ENCODE measurements at places on chromosomes 7 and 10. TPM values are rescaled to one million over a fixed set of nuclear protein-coding genes. Genes with fewer than 3 reads are reported as not detected.
A peak's percentile ranks its signal among the peaks of the same experiment; 100 is the strongest.

GPC2 gene
- not detected for total RNA-seq

DNA sequence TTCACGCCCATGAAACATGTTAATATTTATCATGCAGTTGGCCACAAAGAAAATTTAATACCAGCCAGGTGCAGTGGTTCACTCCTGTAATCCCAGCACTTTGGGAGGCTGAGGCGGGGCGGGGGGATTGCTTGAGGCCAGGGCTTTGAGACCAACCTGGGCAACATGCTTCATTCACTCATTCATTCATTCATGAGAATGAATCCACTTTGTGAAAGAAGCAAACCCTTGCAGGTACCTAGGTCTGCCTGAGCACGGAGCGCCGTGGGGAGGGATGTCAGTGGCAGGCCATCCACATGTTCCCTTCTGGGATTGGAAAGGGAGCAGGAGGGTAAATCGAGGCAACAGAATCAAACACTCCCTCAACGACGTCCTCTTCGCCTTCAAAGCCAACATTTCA is 4.7 kb downstream of the ANXA11 start:
- H3K4me1 ChIP-seq, result peaks cover 89% of the 10 kb centered on the region
- peak overlapping the region; percentile 49 for H3K4me3 ChIP-seq
- H3K27me3 ChIP-seq, result no peaks in the 10 kb centered on the region

- DNase-seq, result no peak
- no peak overlapping the region for H3K4me3 ChIP-seq
- H3K27ac ChIP-seq, result no peak overlapping the region
- H3K4me1 ChIP-seq, result peaks cover 55% of the 10 kb centered on the region
Measured at GRCh38 chr7:7573701-7574100, 7.0 kb downstream of the MIOS start.

GPR26 gene
- not detected for total RNA-seq

DDX21 gene
- total RNA-seq, result 58.8 TPM

DNA sequence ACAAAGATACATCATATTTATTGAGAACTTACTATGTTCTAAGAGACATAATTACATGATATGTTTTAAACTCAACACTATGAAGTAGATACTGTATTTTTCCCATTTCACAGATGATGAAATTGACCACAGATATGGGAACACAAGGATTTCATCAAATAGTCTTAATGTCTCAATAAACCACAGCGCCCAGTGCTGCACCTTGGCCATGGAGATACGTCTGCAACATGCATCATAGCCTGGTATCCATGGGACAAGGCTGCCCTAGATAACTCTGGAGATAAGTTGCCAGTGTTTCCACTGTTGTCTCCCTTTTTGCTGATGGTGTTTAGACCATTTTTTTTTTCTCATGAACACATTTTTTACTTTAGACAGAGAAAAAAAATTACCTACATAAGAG is 97.5 kb downstream of the GNAT3 start:
- no peak for DNase-seq
- no peaks in the 10 kb centered on the region for H3K4me1 ChIP-seq
- H3K27me3 ChIP-seq, result no peaks in the 10 kb centered on the region
- no peak overlapping the region for H3K27ac ChIP-seq

GRCh38 chr7:653829-654764 is 72.4 kb upstream of the DNAAF5 start:
- no peak for DNase-seq
- no peaks in the 10 kb centered on the region for H3K27me3 ChIP-seq
- no peaks in the 10 kb centered on the region for H3K36me3 ChIP-seq
- H3K4me3 ChIP-seq, result no peak overlapping the region
- H3K27ac ChIP-seq, result no peak overlapping the region
- H3K4me1 ChIP-seq, result no peaks in the 10 kb centered on the region

DNA sequence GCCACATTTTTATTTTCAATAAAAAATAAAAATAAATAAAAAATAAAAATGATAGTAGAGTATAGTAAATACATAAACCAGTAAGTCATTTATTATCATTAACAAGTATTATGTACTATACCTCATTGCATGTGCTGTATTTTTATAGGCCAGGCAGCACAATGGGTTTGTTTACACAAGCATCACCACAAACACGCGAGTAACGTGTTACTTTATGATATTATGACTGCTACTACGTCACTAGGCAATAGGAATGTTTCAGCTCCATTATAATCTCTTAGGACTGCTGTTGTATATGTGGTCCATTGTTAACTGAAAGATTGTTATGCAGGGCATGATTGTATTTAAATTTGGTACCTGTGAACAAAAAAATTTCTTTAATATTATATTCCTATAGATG is 20.8 kb upstream of the SDHAF3 start:
- DNase-seq, result no peak
- no peak overlapping the region for H3K27ac ChIP-seq
- no peaks in the 10 kb centered on the region for H3K36me3 ChIP-seq
- no peaks in the 10 kb centered on the region for H3K27me3 ChIP-seq

GRCh38 chr10:116707981-116708380 is 34.4 kb downstream of the HSPA12A start:
- no peaks in the 10 kb centered on the region for H3K4me1 ChIP-seq
- DNase-seq, result no peak
- no peaks in the 10 kb centered on the region for H3K27me3 ChIP-seq
- no peaks in the 10 kb centered on the region for H3K36me3 ChIP-seq
- no peak overlapping the region for H3K27ac ChIP-seq

CRYGN gene
- not detected for total RNA-seq

GPR15LG gene
- total RNA-seq, result not detected

- H3K36me3 ChIP-seq, result no peaks in the 10 kb centered on the region
- H3K4me1 ChIP-seq, result peaks cover 19% of the 10 kb centered on the region
- DNase-seq, result no peak
- H3K27ac ChIP-seq, result no peak overlapping the region
- no peak overlapping the region for H3K4me3 ChIP-seq
Measured at GRCh38 chr10:86652361-86653202, 1.8 kb upstream of the OPN4 start.

- DNase-seq, result no peak
- H3K36me3 ChIP-seq, result no peaks in the 10 kb centered on the region
- no peak overlapping the region for H3K27ac ChIP-seq
- H3K27me3 ChIP-seq, result no peaks in the 10 kb centered on the region
- H3K4me1 ChIP-seq, result no peaks in the 10 kb centered on the region
Measured at GRCh38 chr10:23676296-23676695, 237.4 kb downstream of the OTUD1 start.

GRCh38 chr10:75166623-75166972 is 44.0 kb upstream of the VDAC2 start:
- DNase-seq, result no peak
- H3K4me3 ChIP-seq, result no peak overlapping the region
- H3K4me1 ChIP-seq, result peaks cover 26% of the 10 kb centered on the region
- no peaks in the 10 kb centered on the region for H3K36me3 ChIP-seq

DNA sequence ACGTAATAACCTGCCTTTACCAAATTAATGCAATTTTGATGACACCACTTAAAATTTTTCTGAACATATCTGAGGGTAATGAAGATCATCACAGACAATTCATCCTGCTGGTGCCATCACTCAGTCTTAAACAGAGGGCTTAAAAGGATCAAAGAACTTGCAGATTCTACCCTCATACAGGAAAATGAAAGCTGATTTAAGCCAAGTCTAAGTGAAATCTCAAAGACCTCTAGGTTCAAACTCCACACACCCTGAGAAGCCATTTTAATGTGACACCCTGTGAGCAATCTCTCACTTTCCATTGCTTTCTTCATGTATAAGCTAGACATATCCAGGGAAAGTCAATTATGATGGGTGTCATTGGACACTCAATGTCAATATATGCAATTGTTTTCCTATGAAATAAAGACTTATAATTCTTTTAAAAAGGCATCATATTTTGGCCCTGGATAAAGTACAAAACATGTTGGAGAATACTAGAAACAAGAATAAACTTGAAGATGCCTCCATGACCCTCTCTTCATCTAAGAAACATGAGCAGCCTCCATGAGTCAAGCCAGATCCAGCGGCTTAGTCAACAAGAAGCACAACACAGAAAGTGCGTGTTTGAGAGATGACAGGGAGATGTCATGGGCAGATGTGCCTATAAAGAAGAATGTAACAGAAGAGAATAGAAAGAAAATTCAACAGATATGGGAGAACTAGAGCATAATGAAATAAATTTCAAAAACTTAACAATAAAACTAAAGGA is 291.9 kb downstream of the PARD3 start:
- no peaks in the 10 kb centered on the region for H3K27me3 ChIP-seq
- DNase-seq, result no peak
- H3K36me3 ChIP-seq, result no peaks in the 10 kb centered on the region

- H3K36me3 ChIP-seq, result no peaks in the 10 kb centered on the region
- DNase-seq, result no peak
- no peak overlapping the region for H3K4me3 ChIP-seq
- no peaks in the 10 kb centered on the region for H3K27me3 ChIP-seq
Measured at GRCh38 chr7:130814778-130815335, 80.8 kb upstream of the KLF14 start.

DNA sequence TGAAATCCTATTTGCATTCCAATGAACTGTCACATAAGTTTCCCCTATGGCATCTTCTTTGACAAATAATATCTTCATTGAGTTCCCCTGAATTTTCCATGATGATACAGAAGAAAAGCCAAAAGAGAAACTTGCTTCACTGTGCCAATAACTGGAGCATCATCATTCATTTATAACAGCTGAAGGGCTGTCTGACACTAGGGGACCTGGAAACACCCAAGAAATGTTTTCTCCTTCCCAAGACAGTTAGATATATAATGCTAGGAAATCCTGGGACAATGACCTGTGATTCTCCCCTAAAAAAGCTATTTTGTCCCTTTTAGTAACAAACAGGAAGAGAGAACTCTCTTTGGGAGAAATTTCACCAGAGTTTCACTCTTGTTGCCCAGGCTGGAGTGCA is 133.6 kb downstream of the SEMA3C start:
- DNase-seq, result no peak
- H3K4me3 ChIP-seq, result no peak overlapping the region
- H3K27me3 ChIP-seq, result no peaks in the 10 kb centered on the region
- H3K4me1 ChIP-seq, result peaks cover 20% of the 10 kb centered on the region
- H3K36me3 ChIP-seq, result no peaks in the 10 kb centered on the region

TAS2R3 gene
- not detected for total RNA-seq

MYPN gene
- 342 TPM for total RNA-seq

GRCh38 chr10:93319096-93319495 is 163.0 kb downstream of the MYOF start:
- DNase-seq, result no peak
- no peaks in the 10 kb centered on the region for H3K4me1 ChIP-seq
- H3K4me3 ChIP-seq, result no peak overlapping the region
- no peak overlapping the region for H3K27ac ChIP-seq

GRCh38 chr10:33482486-33482885 is 148.0 kb upstream of the NRP1 start:
- no peak overlapping the region for H3K4me3 ChIP-seq
- no peak overlapping the region for H3K27ac ChIP-seq

Data from gastrocnemius medialis (tissue), 4 donors.